ENCODE measurements at places on chromosomes 6 and 20.
A peak's percentile ranks its signal among the peaks of the same experiment; 100 is the strongest.

GRCh38 chr20:5539691-5540090 is 210.5 kb upstream of the SHLD1 start:
- DNase-seq: no peak

GRCh38 chr6:41578217-41579087 is 32.3 kb downstream of the FOXP4 start:
- peak; percentile 98 for DNase-seq

DNA sequence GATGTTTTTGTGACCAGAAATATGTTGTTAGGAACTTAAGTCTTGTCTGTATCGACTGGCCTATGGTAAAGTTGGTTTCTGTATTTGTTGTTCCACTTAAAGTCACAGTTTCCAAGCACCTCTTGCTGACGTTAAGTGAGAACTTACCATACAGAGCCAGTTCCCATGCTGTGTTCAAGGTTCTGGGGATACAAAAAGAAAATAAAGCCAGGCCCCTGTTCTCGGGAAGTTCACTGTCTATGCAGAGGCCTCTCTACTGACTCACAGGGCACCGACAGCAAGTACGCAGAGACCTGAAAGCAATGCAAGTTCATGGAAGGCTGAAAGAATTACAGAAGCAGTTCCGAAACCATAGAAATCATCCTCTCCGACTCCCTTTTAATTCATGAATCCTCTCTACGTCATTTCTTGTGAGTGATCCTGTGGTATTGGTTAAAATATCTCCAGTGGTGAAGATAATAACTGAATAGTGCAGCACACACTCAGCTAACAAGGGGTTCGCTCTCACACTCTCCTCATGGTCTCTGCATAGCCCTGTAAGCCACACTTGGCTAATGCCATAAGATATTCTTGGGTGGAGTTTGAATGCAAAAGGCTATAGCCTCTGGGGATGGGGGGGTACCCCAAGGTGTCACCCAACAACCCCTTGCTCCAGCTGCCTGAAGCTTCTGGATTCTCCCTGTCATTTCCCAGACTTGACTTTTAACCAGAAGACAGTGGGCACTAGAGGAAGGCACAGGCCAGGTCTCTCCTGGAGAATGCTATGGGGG is 91.2 kb upstream of the EXOC2 start:
- DNase-seq: no peak

GRCh38 chr20:60097285-60097684 is 139.1 kb downstream of the CDH26 start:
- no peak for DNase-seq

GRCh38 chr20:5770231-5770986 is 20.2 kb downstream of the SHLD1 start:
- DNase-seq: no peak

- DNase-seq: peak; percentile 85
Observed at GRCh38 chr6:16319813-16320532, 81.6 kb downstream of the GMPR start.

DNA sequence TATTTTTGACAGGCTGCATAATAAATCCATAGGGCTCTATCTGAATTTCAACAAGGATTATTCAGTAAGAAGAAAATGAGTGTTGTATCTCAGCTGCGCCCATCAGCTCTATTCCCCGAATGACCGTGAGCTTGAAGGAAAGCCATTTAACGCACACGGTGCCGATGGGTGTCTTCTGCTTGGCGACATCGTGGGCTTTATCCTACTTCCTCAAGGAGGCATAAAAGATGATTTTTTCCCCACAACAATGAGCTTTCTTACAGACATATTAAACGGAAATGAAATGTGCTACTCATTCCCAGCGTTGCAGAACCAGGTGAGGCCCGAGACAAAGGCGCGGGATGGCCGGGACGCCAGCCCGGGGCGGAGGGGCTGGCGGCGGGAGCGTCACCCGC is 710 bp downstream of the DYNLT1 start:
- DNase-seq: peak; percentile 58

GRCh38 chr6:136764517-136764993 is 27.7 kb downstream of the MAP3K5 start:
- no peak for DNase-seq

DNA sequence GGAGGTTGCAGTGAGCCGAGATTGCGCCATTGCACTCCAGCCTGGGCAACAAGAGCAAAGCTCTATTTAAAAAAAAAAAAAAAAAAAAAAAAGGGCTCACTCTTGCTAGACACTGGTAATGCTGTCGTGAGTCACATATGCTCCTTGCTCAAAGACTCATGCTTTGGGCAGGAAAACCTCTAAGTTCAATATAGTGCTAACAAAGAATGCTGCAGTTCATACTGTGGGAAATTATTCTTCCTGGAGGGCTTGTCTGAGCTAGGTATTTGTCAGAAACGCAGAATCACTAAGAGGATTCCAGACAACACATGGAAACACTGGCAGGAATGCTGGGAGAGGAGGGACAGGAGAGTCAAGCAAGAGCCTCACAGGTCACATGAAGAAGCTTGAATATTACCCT is 2.3 kb upstream of the LYRM2 start:
- DNase-seq: peak; percentile 37

Measured in NCI-H82 (cell line).